ENCODE measurements at places on chromosomes 2 and 18.

DNA sequence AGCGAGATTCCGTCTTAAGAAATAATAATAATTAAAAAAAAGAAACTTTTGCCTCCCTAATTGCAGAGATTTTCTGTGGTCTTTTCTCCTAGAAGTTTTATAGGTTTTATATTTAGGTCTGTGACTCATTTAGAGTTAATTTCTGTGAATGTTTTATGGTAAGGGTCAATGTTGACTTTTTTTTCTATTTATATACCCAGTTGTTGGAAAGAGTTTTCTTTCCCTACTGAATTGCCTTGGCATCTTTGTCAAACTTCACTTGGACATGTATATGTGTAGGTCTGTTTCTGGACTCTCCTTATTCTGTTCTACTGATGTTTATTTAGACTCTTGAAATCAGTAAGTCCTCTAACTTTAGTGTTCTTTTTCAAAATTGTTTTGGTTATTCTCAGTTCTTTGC is 5.5 kb downstream of the ZNF512 start:
- no peak for DNase-seq

- DNase-seq, result peak; percentile 64
Observed at GRCh38 chr18:13288509-13289133, 70.1 kb downstream of the LDLRAD4 start.

DNA sequence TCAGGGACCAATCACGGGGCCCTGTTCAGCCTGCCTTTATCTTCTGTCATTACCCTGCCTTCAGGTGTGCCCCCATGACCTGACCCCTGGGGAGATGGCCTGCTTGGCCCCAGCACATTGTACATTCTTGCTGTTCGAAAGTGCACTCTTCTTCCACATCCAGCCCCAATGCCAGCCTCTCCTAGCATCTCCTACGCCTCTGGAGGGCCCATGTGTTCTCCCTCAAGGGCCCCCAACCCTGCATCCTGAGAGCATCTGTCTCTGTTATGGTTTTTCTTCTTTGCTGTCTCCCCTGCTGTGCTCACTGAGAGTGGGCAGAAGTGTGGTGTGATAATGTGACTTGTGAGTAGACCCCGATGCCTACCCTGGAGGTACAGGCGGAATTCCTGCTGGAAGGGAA is 41.5 kb upstream of the OTOS start:
- no peak for DNase-seq

GRCh38 chr2:595831-596592 is 81.2 kb downstream of the TMEM18 start:
- no peak for DNase-seq

- no peak for DNase-seq
Observed at GRCh38 chr18:58287353-58288274, 243.6 kb downstream of the NEDD4L start.

DNA sequence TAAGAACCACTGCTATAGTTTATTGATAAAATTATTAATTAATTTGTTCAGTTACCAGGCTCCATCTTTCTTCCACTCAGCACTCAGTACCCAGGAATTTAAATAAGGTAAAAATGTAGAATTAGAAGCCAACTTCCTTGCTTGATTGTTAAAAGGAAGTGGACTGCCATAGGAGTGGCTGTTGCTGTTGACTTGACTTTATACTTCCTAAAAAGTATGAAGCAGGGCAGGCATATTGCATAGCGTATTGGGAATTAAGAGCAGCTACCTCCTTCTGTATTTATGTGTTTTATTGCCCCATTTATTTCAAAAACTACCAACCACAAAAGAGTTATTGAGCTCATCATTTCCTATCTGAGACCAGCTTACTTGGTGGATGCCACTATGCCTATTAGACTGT is 27.9 kb downstream of the PSMD1 start:
- no peak for DNase-seq

GRCh38 chr2:97849881-97850528 is 136.6 kb downstream of the ZAP70 start:
- no peak for DNase-seq

GRCh38 chr2:72548081-72548764 is 277.6 kb downstream of the EXOC6B start:
- no peak for DNase-seq

DNA sequence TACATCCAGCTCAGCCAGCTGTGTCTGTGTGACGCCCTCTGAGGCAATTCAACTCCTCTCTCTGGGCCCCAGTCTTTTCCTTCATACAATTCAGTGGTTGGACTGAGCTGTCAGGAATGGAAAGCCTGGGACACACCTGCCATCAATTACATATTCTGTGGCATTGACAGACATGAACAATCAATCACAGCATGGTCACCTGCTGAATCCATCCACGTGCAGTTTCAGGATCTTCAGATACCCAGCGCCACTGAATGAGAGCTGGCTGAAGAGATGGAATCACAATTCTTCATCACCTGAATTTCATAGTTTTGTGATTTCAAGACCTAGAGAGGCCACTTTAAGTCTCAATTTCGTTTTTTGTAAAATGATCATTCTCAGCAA is 5.1 kb downstream of the ADRA2B start:
- no peak for DNase-seq

DNA sequence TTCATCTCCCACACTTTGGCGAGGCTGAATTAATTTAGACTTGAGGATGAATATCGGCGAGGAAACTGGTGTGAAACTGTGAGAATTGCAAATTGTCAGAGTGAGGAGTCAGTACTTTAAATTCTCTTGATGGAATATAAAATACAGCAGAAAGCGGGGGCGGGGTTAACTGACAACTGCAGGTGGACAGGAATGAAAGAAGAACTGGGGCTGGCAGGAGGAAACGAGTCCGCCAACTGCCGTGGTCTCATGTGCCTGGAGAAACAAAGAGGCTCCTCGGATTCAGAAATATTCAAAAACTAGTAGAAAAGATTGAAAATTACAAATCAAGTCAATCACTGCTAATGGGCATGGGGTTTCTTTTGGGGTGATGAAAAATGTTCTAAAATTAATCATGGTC is 44.3 kb downstream of the MOGAT1 start:
- DNase-seq, result no peak

DNA sequence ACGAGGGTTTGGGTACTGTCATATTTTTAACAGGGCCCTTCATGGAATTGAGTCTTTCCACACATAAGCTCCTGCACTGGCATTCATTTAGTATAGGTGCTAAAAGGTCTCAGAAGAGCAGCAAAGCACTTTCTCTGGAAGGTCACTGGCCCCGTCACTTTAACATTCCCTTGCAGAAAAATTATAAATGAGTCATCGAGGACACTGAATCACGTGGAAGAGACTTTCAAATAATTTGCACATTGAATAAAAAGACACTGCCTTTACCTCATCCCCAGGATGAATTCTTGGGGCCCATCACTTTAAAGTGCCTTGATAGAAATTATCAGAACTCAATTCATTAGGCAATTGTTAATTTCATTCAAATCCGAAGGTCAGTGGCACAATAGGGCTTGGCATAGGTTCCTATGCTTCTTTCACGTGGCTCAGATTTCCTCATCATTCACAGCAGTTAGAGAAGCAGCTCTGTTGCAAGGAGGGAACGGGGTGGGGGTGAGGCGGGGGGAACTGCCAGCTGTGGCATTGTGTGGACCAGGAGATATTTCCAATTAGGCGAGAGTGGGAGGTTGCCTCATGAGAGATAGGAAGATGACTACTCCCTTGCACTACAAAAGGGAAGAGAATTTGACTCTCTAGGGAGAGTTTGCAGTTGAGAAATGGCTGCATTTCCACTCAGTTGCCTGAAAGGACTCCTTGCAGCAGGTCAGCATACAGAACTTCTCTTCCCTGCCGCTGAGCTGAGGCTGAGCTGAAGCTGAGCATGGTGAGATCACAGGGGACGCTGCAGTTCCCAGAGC is 86.3 kb upstream of the NPAS2 start:
- no peak for DNase-seq

- DNase-seq, result no peak
Observed at GRCh38 chr2:187174582-187174981, 273.5 kb downstream of the CALCRL start.

All from stimulated activated CD4-positive, alpha-beta T cell treated with anti-CD3 and anti-CD28 coated beads, Interleukin-1b, Interleukin-23, amount 100 ng/mL, for 48 hours (primary cell).